Naive thymus-derived CD4-positive, alpha-beta T cell (primary cell): ENCODE measurements at places on chromosomes 5 and 9.

GRCh38 chr9:135506327-135507103 is 6.0 kb downstream of the MRPS2 start:
- DNase-seq, result no peak

DNA sequence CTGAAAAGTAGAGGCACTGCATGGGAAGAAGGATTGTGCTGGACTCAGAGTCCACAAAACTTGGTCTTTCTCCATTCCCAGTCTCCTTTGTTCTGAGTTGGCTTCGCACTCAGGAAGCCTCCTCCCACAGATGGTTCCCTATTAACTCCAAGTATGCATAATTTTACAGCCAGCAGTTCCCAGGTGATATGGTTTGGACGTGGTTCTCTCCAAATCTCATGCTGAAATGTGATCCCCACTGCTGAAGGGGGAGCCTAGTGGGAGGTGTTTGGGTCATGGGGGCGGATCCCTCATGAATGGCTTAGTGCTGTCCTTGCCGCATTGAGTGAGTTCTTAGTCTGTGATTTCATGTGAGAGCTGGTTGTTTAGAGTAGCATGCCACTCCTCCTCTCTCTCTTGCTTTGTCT is 86.6 kb downstream of the FEM1C start:
- no peak for DNase-seq

DNA sequence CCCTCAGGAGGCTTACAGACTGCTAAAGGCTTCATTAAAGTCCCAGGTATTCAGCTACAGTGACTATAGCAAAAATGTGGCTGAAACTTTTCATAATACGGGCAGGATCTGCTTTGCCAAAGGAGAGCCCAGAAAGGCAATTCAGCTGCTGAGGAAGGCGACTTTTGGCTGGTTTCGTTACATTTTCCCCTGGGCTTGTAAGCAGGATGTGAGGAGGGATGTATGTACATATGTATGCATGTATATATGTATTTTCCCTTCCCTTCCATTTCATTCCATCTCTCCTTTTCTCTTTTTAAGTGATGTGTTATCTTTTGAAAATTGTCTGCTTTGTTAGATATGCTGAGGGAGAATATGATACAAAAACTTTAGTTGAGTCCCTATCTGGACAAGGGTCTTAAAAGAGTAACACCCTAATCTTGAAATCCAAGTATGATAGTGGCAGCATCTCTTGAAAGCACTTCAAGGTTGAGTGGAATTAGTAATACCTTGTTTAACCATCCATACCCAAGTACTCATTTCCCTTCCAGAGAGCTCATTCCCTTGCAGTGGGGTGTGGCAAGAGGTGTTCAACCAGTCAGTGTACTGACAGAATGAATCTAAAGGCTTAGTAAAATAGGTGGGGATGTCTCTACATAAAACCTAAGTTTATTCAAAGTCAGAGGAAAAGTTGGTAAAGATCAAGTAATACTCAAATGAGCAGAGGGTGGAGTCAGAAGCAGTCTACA is 28.7 kb downstream of the RAD1 start:
- no peak for DNase-seq

DNA sequence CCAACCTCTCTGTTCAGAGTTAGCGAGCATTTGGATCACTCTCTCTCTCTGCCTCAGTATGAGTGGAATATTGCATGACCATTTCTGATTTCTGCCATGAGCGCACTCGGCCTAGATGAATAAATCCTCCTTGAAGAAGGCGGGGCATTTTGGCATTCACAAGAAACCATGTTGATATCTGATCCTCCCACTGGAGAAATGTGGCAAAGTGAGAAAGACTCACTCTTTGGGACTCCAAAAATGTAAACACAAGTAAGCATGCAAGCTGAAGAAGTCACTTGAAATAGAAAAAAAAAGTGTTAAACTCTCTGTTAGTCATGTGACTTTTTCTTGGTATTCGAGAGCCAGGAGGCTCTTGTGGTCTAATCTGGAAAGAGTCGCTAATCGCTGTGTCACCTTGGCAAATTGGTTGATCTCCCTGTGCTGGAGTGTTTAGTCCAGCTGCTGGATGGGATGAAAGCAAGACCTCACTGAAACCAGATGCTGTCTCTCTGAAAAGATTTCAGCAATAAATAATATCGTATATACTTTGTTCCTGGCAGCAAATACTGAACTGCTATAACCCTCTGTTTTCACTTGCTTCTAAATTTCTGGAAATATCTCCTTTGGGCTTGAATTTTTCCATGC is 95.5 kb downstream of the GHR start:
- DNase-seq, result no peak

DNA sequence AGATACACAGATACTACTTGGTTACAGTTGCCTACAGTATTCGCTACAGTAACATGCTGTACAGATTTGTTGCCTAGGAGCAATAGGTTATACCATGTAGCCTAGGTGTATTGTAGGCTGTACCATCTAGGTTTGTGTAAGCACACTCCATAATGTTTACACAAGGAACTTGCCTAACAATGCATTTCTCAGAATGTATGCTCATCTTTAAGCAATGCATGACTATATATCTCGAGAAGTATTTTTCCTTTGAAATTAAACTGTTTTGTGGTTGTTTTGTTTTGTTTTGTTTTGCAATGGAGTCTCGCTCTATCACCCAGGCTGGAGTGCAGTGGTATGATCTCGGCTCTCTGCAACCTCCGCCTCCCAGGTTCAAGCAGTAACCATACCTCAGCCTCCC is 25.3 kb downstream of the LRRC70 start:
- no peak for DNase-seq
